ENCODE measurements at places on chromosomes 2 and 18.

- no peak for DNase-seq
Measured at GRCh38 chr2:196743165-196743564, 56.3 kb downstream of the GTF3C3 start.

DNA sequence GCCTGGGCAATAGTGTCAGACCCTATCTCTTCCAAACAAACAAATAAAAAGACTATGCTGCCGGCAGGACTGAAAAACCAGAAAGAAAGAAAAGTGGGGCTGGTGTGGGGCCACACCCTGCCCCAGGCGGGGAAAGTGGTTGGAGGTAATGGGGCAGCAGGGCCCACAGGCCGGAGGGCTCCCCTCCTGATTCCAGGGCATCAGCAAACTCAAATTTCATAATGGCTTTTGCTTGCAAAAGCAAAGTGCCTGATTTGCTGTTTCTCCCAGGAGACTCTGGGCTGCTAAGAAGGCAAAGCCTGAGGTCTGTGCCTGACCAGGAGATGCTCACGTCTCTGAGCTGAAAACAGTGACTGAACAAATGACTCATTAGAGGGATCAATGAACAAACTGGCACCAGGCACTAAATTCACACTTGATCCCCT, 121.9 kb downstream of the HDAC4 start:
- no peak for DNase-seq

DNA sequence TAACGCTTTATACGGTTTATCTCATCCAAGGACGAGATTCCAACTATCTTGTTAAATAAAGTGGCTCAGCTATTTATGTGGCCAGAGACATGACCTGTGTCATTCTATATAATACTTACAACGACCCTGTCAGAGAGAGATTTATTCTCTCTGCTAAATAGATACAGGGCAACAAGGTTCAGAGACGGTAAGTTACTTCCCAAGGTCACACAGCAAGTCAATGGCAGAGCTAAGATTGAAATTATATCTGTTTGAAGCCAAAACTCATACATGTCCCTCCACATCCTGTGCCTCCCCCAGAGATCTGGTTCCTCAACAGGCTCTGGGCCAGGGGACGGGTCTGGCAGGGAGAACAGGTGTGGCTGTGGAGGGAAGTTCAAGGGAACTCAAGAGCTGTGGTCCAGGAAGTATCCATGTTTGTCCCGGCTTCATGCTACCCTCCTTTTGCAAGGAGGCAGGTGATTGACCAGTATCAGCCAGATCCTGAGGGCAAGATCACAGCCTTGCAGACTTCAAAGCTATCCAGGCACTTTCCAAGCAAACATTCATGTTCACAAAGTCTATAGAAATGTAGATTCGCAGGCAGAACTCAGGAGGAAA, 99.8 kb downstream of the CAPN13 start:
- no peak for DNase-seq

- DNase-seq: no peak
Measured at GRCh38 chr18:41145516-41145915, 809.5 kb upstream of the PIK3C3 start.

GRCh38 chr2:191351921-191352320, 106.7 kb downstream of the MYO1B start:
- no peak for DNase-seq

- DNase-seq: no peak
Measured at GRCh38 chr18:45277908-45278307, 337.4 kb upstream of the SLC14A2 start.
